ENCODE measurements at places on chromosomes 7 and 10.

DNA sequence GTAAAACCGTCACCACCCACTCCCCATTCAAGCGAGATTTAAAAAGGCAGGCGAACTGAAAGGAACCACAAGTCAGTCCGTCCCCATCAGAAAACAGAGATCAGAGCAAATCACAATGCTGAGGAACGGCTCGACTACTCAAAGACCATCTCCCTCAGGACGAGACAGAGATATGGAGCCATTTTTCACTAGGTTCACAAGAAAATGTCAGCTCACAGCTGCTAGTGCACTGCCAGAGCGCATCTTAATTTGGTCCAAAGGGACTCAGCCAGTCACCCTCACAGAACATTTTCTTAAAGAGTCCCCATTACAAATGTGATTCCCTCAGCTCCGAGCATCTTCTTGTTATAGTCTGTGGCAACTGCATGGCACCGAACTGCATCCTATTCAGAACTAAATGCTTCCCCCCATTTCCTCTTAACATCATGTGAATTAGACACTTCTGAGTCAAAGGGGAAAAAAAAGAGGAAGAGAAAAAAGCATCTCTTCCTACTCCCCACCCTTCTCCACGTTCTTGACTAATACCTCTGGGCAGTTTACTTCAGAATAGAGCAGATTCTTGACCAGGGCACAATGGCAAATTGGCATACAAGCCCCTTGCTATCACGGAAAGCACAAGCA is 683.9 kb downstream of the MAGI2 start:
- no peak for DNase-seq

GRCh38 chr10:98172073-98172472 is 37.6 kb downstream of the R3HCC1L start:
- no peak for DNase-seq

GRCh38 chr10:16942381-16943078 is 125.3 kb upstream of the RSU1 start:
- no peak for DNase-seq

DNA sequence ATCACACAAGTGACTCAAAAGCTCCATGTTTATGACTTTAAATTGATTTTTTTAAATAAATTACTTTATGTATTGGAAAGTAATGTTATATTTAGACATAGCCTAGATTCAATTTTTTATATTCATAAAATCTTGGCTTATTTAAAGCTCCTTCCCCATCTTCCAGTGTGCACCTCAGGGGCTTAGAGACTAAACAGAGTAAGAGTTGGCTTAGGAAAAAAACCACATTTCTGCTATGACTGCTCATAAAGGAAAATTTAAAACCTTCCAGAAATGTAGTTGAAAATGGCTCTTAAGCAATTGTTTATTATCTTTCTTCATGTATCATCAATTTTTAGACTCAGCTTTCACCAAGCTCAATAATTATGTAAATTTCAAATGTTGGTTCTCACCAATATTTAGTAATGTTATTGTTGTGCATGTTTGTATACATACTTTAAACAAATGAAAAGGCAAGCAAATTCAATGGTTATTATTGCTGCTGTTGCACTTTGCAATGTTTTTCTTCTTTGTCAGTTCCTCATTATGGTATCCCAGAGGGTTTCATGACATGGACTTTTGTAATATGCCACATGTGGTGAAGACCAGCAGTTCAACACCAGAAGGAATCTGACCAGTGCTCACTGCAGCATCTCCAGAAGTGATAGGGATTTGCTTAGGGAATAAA is 700.1 kb upstream of the ANKRD30A start:
- DNase-seq, result no peak

DNA sequence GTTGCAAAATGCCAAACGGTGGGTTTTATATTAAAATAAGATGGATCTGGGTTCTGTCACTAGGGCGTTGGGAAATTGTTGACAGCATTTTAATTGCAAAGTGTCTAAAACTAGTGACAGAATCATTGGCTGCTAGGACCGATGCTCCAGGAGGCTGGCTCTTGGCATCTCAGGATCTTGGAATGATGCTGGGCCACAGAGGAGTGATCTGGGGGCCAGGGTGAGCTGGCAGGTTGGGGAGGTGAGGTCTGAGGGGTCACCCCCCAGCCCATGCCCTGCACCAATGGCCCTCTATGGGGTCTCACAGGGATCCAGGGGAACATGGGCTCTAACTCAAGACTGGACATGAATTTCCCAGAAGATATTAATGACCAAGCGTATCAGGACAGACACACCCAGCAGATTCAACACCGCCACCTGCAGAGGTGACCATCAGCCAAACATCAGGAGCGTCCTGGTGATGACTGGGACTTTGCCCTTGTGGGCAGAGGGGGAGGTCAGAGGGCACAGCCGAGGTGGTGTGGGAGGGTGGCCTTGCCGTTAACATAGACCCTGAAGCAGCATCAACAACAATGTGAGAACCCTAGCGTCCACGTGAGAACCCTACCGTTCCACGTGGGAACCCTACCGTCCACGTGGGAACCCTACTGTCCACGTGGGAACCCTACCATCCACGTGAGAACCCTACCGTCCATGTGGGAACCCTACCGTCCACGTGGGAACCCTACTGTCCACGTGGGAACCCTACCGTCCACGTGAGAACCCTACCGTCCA is 89.0 kb upstream of the PPP2R2D start:
- DNase-seq, result no peak

DNA sequence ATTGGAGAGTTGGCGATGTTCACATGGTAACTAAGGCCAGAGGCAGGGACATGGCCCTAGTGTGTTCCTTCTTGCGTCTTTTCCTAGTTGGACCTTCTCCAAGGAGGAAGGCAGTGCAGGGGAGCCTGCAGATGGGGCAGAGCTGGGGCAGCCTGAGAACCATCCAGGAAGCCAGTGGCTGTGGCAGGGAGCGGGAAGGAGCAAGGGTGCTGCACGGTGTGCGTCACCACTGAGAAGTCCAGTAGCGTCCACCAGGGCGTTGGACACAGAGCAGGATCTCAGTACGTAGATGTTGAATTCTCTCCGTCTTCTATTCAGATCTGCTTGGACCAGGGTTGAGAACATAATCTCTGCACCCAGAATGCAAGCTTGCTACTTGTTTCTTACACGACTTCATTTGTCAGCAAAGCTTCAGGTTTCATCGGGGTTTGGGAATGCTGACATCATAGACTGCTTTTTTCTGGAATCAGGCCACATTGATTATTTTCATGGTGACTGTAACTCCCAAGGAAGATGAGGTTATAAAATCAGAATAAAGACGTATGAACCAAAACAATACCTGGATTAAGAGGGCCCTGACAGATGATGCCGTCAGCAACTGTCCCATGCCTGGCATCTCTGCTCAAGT is 130.3 kb downstream of the HECW1 start:
- no peak for DNase-seq

GRCh38 chr10:80204677-80205476 is 460 bp downstream of the ANXA11 start:
- peak; percentile 60 for DNase-seq

DNA sequence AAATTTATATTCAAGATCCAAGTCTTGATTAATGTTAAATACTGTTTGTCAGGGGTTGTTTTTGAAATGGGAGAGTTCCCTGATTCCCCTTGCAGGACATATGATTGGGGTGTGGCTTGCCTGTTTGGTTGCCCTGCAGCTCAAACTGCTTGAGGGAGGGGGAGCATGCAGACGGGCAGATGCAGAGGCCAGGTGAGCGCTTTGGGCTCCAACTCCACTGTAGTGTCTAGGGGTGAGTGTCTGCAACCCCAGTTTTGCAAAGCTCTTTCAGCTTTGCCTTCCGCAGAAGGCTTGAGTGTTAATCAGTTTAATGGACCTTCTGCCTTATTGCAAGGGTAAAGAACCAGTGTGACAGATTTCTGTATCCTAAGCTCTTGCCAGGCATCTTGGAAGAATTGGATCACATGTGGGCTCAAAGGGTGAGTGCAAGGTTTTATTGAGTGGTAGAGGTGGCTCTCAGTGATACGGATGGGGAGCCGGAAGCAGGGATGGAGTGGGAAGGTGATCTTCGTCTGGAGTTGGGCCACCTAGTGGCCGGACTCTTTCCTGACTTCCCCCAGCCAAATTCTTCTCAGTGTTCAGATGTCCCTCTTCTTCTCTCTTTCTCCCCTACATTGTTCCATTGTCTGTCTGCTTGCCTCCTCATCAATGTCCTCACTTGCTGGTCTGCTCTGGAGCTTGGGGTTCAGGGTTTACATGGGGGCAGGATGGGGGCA is 479.7 kb downstream of the ATRNL1 start:
- no peak for DNase-seq

DNA sequence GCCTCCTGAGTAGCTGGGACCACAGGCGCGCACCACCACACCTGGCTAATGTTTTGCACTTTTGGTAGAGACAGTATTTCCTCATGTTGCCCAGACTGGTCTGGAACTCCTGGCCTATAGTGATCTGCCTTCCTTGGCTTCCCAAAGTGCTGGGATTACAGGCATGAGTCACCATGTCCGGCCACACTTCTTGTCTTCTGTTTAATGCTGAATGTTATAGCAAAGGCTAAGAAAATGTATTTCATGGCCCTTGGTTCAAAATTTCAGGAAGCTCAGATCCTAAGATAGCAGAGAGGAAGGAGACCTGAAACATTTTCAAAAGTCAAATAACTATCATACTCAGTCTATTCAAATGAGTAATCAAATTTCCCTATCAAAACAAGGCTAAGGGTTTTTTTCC is 229.6 kb downstream of the BAMBI start:
- DNase-seq, result no peak

DNA sequence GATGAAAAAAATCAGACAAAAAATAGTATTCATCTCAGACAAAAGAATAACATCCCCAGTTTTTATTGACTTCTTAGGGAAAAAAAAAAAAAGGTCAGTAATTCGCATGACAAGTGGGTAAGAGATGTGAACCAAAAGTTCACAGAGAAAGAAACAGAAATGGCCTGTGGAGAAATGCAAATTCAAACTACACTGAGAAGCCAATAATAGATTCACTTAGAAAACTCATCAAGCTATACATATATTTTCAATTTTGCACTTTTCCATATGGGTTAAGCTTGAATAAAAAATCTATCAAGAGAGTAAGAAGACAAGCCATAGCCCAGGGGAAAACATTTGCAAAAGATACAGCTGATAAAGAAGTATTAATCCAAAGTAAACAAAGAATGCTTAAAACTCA is 28.0 kb downstream of the HERC4 start:
- no peak for DNase-seq

GRCh38 chr10:3095373-3096139 is 28.2 kb downstream of the PFKP start:
- DNase-seq, result no peak

- DNase-seq, result peak; percentile 38
Observed at GRCh38 chr10:118595598-118596425, at the start of gene PRLHR. Gene PRLHR (minus strand): TSS chr10:118595648. CDS start chr10:118595244, 404 bp downstream.

GRCh38 chr7:66537876-66538275 is 90.8 kb upstream of the KCTD7 start:
- no peak for DNase-seq

DNA sequence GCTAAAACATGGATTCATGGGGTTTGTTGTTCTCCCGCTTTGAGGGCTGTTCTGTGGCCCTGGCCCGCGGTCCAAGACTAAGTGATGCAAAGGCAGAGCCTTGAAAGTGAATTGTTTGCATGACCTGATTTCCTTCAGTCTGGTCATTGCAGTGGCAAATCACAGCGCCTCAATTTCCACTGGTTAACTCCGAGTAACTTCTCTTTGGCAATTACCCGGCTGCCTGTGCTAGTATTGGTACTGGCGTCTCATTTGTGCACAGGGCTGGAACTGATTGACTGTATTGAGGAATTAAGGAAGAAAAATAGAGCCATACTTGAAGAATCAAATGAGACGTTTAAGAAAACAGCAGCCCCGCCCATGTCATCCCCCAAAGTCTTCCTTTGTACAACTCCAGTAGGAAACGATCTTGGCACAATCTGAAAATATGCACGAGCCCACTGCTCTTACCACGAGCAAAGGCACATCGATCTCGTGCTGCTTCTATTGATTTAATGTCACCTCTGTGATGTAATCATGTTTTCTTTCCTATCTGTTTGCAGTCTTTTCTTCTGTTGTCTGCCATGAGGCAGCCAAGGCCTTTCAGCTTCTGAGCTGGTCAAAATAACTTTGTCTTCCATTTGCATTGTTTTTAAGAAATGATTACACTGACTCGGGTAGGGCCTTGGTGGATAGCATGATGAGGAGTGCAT is 60.6 kb upstream of the SHH start:
- no peak for DNase-seq

GRCh38 chr10:46234431-46235060 is 52.3 kb upstream of the ANTXRL start:
- no peak for DNase-seq
